ENCODE measurements at places on chromosomes 6 and 20.
A peak's percentile ranks its signal among the peaks of the same experiment; 100 is the strongest.

GRCh38 chr6:111725446-111726112 lies 119.9 kb upstream of the TRAF3IP2 start:
- DNase-seq = peak; percentile 29

DNA sequence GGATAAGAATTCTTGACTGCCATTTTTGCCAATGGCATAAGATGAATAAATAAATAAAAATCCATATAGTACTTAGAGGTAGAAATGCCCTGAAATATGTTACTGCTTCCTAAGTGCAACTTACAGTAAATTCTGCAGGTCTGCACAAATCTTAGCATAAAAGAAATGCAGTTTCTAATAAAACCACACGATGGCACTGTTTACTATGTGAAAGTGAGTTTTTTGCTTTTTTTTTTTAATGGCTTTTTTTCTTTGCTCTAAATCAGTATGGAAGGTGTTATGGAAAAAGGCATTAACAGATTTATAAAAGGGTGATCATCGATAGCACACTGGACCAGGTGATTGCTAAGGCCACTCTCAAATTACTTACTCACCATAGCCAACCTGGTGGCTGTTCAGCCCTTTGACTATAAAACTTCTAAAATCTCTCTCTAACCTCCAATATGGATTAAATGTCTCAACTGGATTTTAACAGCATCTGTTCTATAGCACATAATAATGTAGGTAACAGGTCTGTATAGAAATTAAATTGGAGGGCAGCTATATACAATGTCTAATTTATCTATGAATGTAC lies 45.8 kb downstream of the AHI1 start:
- DNase-seq = peak; percentile 78

- DNase-seq = no peak
Measured at GRCh38 chr20:32017711-32018251, 7.5 kb downstream of the CCM2L start.

- DNase-seq = no peak
Measured at GRCh38 chr6:9699888-9700287, 715.0 kb downstream of the TFAP2A start.

Data from adipocyte (in vitro differentiated cells).